ENCODE measurements at places on chromosomes 1 and 21.
A peak's percentile ranks its signal among the peaks of the same experiment; 100 is the strongest.

DNA sequence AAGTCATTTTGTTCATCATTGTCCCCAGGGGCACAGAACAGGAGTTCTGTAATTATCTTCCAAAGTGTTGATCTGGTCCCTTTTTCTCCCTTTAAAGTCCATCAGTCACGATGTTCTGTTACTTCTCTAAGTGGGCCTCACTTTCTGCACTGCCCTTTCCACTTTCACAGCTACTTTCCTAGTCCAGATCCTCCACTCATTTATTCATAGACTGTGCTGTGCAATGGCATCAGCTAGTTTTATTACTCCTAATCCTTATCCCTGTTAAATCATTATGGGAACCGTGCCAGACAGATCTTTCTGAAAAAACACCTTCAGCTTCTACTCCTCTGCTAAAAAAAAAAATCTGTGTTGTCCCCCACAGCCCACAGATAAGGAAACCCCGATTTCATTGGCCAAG is 64.0 kb upstream of the BCL10 start:
- no peak for DNase-seq

DNA sequence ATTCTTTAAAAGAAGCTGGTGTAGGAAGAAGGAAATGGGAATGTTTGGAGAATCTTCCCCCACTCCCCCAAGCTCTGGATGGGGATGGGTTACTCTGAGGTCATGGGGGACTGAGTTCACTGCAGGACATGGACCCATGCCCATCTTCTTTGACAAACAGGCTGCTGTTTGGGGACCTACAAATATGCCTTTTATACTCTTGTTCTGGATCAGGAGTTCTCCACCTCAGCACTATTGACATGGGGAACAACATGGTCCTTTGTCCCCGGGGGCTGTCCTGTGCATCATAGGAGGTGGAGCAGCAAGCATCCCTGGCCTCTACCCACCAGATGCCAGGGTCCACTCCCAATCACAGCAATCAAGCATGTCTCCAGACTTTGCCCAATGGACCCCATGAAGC is 365.8 kb upstream of the C1orf174 start:
- no peak for DNase-seq

- DNase-seq: peak; percentile 34
Measured at GRCh38 chr1:213122514-213122929, 71.5 kb downstream of the RPS6KC1 start.

DNA sequence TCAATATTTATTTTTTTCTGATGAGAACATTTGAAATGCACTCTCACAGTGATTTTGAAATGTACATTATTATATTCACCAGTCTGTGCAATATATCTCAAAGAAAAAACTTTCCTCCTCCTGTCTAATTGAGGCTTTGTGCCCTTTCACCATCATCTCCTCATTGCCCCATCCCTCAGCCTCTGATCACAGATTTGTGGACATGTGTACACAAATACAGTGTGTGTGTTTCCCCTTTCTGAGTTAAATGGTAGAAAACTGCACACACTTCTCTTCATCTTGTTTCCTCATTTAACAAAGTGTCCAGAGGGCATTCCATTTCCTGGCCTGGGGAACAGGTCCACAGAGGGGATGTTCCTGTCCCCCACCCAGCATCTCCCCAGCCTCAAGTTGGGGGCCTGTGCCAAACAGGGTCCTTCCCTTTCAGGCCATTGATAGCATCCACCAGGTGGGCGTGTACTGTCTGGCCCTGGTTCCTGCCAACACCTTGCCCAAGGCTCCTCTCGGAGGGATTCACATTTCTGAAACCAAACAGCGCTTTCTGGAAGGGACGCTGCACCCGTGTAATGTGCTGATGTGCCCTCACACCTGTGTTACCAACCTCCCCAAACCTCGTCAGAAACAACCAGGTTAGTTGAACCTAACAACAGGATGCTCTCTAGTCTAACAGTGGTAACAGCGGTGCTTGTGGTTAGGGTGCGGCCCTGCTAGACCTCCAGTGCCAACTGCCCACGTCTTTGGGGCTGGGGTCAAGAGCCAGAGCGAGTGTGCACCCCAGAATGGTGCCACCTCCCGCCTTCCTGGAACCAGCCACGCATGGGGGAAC is 54.6 kb downstream of the S100B start:
- no peak for DNase-seq

All from NCI-H2171 (cell line).